ENCODE measurements at places on chromosomes 7 and 10.

GRCh38 chr7:116786791-116787443 lies 75.5 kb upstream of the CAPZA2 start:
- no peak for DNase-seq

DNA sequence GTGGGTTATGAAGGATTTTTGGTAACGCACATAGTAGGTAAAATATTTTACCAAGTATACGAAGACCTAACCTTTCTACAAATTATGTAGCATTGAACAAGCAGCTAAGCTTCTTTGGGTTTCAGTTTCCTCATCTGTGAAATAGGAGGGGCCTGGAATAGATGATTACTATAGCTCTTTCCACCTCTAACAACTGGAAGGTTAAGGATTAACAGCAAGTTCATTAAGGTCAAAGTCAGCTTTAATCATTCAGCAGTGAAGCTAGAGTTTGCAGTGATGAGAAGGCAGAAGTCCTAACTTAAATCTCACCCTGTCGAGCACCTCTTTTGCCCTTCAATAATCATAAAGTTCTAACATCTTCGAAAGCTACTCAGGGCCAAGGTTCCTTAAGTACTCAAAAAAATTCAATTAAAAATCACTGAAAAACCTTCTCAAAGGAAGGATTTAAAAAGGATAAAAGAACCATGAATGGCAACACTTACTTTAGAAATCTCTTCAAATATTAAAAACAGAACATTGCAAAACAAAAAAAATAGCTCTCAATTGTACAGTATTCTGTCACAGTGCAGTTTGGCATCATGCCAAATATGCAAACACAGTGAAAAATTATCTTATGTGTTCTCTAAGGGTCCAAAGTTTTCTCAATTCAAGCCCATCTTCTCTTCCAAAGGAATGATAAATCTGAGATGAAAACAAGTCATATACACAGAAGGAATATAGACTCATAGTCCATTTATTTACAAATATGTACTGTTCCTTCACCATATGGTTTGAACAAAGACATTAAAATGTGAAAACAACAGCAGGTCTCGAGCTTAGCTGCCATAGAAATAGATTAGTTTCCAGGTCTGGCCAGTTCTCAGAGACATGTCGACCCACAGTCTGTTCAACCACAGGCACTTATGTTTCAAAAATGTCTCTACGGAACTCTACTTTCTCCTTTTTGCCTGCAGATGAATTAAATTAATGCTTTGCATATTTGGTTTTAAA lies 152.0 kb upstream of the SLC13A1 start:
- peak; percentile 29 for DNase-seq

DNA sequence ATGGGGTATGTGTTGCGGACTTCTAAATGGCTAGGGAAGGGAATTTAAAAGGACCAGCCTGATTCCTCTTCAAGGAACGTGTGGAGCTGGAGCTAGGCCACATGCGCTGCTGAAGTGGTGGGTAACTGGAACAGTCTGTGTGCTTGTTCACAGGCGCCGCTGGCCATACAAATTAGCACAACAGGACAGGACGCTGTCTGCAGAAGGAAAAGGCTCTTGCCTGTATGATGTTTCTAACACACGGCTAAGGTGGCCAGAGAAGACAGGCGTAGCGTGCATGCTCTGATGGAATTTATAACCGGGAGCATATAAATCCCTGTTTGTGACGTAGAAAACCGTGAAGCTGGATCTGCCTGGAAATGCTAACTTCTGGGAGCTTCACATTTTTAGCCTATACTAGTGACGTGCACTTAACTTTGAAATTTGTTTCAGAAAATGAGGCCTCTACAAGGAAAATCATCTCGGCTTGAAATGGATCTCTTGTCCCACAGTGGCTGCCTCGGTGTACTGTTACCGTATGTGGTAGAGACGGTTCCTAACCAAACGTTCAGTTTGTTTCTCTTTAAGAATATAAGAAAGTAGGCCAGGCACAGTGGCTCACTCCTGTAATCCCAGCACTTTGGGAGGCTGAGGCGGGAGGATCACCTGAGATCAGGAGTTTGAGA lies 569.4 kb downstream of the PTPRN2 start:
- DNase-seq: no peak

DNA sequence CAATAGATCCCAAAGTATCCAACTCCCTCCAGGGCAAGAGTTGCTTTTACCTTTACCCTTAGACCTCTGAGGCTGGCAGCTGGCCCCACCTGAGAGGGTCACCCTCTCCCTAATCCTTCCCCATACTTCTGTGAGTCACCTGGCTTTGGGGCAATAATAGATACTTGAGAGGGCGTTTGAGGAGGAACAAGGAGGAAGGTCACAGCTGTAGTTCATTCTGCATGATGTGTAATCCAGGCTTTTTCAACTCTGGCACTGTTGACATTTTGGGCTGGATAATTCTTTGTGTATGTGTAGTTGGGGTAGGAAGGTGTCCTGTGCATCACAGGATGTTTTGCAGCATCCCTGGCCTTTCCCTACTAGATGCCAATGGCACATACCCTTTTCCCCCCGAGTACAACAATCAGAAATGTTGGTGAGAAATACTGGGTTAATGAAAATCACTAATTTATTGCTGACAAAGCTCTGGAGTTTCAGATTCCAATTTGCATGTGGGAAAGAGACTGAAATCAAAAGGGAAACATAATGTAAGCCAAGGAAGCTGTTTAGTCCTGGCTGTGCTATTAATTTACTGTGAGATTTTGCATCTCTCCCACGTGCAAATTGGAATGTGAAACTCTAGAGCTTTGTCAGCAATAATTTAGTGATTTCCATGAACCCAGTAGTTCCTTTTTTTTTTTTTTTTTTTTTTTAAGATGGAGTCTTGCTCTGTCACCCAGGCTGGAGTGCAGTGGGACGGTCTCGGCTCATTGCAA lies 3.6 kb downstream of the BLVRA start:
- DNase-seq: no peak

- DNase-seq: no peak
Observed at GRCh38 chr10:55410415-55410885, 609.4 kb upstream of the PCDH15 start.

DNA sequence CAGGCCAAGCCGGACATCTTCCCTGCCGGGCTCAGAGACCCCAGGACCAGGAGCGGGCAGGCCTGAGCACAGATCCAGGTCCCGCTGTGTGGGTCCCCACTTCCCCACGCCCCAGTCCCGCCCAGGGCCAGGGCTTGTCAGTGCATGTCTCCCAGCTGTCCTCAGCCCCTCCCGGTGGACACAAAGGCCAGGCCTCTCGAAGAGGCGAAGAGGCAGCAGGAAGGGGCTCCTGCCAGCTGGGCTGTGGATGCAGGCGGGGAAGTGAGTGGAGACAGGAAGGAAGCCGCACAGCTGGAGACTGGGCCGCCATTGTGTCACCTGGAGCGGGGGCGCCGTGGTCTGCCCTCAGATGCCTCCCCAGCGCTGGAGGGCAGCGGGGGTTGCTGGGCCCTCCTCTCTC lies 4.8 kb downstream of the GRIFIN start:
- DNase-seq: no peak

DNA sequence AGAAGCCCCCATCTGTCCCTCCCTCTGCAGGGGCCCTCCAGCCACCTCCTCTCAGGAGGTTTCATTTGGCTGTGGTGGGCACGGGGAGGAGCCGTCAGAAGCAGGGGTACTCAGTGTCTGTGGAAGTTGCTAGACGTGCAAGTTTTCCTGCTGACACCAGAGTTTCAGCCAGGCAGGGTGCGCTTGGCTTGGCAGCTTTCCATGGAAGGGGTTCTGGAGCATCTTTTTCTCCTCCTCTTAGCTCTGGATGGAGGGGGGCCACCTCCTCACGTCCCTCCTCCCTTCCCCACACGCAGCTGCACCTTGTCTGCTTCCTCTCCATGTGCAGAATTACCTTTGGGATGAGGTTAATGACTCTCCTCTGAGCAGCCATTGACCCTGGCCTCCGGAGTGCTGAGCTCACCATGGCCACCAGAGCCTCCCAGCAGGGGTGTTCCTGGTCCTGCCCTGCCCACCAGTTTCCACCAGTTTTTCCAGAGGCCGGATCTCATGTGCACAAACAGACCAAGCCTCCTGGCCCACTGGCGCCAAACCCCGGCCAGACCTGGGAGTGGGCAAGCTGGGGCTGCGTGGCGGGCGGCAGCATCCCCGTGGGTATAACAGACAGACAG lies 579.8 kb upstream of the FOXK1 start:
- no peak for DNase-seq

GRCh38 chr10:62643606-62644587 lies 160.6 kb upstream of the ADO start:
- DNase-seq: no peak

- no peak for DNase-seq
Observed at GRCh38 chr10:43120929-43121314, 17.3 kb upstream of the CSGALNACT2 start.

GRCh38 chr7:115822380-115822779 lies 208.2 kb downstream of the TFEC start:
- DNase-seq: no peak

DNA sequence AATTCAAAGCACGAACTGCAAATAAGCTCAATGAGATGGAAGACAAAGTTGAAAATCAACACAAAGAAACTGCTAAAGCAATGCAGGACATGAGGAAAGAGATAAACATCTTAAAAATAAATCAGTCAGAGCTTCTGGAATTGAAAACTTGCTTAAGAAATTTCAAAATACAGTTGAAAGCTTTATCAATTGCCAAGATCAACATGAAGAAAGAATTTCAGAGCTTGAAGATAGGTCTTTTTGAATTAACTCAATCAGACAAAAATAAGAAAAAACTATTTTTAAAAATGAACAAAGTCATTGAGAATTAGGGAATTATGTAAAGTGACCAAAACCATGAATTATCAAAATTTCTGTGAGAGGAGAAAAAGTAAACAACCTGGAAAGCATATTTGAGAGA lies 218.1 kb downstream of the CTNNA3 start:
- DNase-seq: no peak

DNA sequence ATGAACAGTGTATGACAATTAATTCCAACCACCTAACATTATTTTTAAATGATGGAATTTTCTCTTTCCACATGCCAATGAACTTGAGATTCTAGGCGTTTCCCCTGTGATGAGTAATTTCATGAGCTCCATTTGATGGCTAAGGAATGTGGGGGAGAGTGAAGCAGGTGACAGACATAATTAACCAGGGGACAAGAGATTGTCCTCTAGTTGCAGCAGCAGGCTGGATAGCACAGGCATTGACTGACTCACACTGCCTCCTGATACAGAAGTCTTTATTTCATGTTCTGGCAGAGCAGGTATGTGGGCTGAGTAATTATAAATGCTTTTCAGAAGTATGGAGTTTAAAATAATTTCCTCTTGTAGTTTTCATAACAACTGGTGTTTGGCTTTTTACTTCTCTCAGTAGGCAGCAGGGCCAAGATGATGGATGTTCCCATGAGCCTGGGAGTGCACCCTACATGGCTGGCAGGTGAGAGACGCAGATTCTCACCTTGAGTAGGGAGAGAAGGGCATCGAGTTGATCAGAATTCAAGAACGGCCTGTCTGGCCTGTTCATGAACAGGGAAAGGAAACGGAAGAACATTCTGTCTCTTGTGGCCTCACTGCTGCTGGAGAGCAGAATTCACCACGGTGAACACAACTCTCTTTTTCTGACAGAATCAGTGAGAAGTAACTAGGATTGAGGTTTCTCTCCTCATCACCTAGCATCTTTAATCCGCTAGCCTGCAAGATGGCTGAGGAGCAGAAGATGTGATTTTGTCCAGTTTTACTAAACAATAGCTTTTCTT lies 118.8 kb downstream of the AOAH start:
- DNase-seq: no peak

GRCh38 chr7:17672783-17673182 lies 267.5 kb downstream of the SNX13 start:
- DNase-seq: no peak

- DNase-seq: no peak
Observed at GRCh38 chr10:67171970-67172369, 246.1 kb downstream of the LRRTM3 start.

- DNase-seq: no peak
Observed at GRCh38 chr7:4175346-4175973, 506.6 kb upstream of the FOXK1 start.

- DNase-seq: no peak
Observed at GRCh38 chr7:67453580-67454380, 457.1 kb downstream of the TYW1 start.

- no peak for DNase-seq
Observed at GRCh38 chr10:92873029-92873428, 24.7 kb downstream of the EXOC6 start.

DNA sequence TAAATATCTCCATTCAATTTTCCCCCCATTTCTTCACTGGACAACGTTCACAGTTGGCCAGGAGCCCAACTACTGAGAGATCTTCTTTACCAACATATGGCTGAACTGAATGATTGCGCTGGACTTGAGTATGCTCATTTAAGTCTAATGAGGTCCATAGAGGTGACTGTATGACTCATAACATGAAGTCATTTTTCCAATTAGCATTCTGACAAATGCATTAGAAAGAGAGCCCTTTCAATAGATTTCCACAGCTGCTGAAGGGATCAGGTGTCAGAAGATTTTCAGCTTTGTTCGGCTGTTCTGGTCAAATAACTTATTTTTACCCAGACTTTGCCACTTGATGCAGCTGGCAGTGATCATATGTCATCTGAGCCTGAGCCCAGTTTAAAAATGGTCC lies 438.0 kb downstream of the ETV1 start:
- DNase-seq: no peak

DNA sequence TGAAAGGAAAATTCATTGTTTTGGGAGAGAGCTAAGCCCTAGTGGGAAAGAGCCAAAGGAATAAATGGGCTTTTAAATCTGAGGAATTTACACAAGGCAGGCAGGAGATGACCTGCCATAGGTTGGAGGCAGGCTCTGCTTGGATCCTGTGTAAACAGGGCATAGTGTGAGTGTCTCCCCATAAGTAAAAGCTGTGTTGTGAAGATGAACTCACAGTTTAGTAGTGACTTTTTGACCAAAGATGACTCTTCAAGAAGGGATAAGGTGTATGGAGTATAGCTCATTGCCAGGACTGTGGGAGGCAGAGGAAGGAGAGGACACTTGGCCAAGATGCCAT lies 63.2 kb downstream of the KAT6B start:
- DNase-seq: no peak

DNA sequence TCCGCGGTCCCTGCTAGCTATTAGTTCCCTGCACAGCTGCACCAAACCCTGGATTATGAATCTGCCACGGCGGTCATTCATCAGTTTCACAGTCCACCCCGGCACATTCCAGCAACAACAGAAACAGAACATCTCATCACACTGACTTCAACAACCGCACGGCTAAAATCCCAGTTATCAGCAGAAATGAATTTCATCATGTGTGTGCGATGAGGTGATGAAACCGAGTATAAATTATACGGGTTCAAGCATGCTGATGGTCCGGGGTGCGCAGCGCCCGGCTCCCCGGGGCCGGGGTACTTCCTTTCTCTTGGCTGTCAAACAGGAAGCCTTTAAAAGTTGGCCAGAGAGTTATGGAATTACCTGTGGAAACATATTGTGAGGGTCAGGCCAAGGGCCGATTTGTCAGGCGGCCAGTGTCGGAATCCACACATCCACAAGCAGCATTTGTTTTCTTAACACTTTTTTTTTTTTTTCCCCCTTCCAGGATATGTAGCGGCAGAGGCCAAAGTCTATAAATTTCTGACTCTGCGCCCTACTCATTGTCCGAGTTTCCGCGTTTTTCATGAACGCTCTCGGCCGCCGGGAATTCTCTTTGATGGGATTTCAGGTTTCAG lies 420.9 kb upstream of the MGMT start:
- no peak for DNase-seq

GRCh38 chr10:104033966-104034365 lies 51.7 kb downstream of the COL17A1 start:
- DNase-seq: no peak
